Hematopoietic multipotent progenitor cell treated with erythropoietin and hydrocortisone succinate and interleukin-3 and kit ligand, for 4 days (in vitro differentiated cells): ENCODE measurements at places on chromosomes 2 and 18.

DNA sequence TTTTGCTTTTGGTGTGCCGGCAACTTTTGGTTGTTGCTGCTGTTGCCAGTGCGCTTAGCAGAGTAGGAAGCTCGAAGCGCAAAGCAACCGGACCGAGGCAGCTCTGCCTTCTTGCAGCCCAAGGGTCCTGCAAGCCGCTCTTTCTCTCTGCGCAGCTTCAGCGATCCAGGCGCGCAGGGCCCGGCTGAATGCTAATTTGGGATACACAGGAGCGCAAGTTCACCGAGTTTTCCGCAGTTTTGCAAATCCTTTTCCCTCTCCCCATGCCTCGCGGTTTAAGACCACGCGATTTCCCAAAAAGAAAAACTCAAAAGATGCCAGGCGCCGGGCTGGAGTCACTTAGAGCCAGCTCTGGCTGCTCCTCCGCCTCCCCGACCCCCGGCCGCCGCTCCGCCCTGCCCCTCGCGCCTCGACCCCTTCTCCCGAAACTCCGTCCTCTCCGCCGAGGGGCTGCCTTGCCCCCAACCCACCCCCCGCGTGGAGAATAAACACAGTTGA lies 13.5 kb upstream of the SIX3 start:
- no peak for DNase-seq

- no peak for DNase-seq
These were observed 173.4 kb downstream of the DIS3L2 start for GRCh38 chr2:232134939-232135338.

GRCh38 chr2:63679252-63679855 lies 90.6 kb downstream of the MDH1 start:
- DNase-seq = no peak

DNA sequence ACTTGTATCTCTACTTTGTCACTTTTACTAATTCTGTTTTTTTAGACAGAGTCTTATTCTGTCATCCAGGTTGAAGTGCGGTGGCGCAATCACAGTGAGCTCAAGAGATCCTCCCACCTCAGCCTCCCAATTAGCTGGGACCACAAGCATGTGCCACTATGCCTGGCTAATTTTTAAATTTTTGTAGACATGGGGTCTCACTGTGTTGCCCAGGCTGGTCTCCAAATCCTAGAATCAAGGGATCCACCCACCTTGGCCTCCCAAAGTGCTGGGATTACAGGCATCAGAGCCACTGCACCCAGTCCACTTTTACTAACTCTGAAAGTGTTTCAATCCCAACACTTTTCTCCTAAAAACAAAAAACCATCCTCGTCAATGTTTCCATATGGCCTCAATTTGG lies 94.9 kb downstream of the MALT1 start:
- no peak for DNase-seq

DNA sequence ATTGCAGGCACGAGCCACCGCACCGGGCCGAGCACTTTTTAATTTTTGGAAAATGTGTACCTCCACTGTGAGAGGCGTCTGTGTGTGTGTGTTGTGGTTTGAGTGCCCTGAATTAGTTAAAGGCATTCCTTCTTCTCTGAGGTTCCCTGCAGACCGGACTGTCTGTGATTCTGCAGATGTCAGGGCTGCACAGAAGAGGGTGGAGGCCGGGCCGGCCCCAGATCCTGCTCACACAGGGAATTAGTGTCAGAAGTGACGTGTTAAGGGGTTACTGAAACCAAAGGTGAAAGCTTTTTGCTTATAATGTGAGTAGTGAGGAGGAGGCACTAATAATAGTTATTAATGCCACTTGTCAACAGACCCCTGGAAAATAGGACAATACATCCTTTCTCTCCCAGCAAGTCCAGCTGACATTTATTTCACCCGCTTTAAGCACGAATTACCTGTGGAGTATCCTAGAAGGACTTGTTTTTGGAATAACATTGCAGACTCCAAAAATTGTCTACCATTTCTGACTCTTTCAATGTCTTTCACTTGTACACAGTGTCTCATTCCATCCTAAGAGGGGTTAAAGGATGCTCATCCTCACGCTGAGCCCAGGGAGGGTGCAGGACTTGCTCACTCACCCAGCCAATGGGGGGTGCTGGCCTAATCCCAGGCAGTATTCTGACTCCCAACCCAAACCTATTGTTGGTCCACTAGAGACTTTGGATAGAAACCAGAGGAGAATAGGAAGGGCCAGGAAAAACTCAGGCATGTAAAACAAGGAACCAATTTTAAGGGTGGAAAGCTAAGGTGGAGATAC lies 16.2 kb downstream of the ARHGAP25 start:
- DNase-seq = no peak

GRCh38 chr2:217193431-217194340 lies 333.8 kb upstream of the TNP1 start:
- DNase-seq = no peak
